Peyer's patch (tissue), 4 donors: ENCODE measurements at places on chromosomes 7 and 10. TPM values are rescaled to one million over a fixed set of nuclear protein-coding genes. Genes with fewer than 3 reads are reported as not detected.
A peak's percentile ranks its signal among the peaks of the same experiment; 100 is the strongest.

Gene ADAM8
- total RNA-seq, result 5.4 TPM

Gene EPO
- not detected for total RNA-seq

Gene KLHDC10
- 25.0 TPM for total RNA-seq

- DNase-seq, result no peak
Measured at GRCh38 chr7:150759479-150759878, 22.3 kb downstream of the GIMAP5 start.

GRCh38 chr10:50533296-50533695, 90.5 kb downstream of the SGMS1 start:
- no peak for DNase-seq

DNA sequence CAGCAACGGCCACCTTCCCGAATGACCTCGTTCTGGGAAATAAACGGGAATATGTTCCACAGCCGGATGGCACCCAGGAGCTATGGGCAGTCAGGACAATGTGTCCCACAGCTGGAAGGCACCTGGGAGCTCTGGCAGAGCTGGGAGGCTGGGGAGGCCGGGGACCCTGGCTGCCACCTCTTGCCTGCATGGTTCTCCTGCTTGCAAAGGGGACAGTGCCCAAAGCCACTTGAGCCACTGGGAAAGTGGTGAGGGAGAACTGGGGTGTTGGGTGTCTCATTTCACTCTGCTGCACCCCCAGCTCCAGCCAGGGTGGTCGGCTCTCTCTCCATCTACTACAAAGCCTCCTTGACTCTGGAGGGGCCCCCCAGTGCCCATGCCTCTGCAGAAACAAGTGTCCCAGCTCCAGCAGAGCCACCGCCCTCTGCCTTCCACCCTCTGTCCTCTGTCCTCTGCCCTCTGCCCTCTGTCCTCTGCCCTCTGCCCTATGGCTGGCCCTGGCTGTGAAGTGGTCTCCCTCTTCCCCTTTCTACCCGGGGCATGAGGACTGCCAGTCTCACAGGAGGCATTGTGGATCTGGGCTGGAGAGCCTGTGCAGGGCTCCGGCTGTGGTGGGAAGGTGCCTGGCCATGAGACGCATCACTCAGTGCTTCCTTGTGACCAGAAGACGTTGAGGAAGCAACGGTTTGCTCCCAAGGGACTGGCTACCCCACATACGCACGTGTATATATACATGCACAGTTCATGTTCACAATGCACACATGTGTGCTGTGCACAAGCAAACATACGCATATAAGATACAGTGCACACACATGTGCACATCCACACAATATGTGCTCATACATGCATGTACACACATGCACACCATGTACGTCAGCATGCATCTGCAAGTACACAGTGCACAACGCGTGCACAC, 21.5 kb upstream of the INPP5A start:
- DNase-seq, result peak; percentile 44

DNA sequence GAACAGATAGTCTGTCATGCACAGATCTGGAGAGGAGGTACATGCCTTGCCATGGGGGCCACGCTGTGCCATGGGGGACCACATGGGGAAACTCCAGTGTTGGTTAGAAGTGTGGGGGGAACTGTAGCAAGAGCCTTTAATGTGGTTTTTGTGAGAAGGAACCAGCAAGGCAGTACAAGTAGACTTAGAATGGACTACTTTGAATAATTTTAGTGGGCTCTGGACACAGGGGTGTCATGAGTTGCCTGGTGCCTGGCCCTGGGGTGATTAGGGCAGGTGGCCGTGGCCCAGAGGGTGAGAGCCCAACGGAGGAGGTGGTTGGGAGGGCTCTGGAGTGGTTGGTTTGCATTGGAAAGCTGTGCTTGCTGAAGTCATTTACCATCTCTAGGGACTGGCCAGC, 77.2 kb downstream of the CXCL12 start:
- DNase-seq, result no peak

GRCh38 chr7:8988267-8988666, 554.9 kb downstream of the NXPH1 start:
- no peak for DNase-seq
